ENCODE measurements at places on chromosomes 2 and 18.

DNA sequence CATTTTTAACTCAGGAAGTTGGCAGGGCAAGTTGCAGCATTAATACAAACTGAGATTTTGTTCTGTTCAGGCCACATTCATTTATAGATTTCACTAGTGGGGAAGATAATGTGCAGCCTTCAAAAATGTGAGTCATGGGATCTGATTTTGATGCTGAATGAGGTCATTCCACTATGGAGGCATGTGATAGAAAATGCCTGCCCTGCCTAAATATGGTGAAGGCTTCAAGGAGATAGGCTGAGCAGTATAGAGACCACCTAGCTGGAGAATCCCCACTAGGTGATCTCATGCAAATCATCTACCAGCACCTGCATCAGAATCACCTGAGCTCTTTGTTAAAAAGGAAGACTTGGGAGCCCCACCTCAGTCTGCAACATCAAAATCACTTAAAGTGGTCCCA, 43.7 kb downstream of the PAX3 start:
- no peak for DNase-seq

- no peak for DNase-seq
These were observed 109.6 kb downstream of the MEP1B start for GRCh38 chr18:32299484-32299883.

DNA sequence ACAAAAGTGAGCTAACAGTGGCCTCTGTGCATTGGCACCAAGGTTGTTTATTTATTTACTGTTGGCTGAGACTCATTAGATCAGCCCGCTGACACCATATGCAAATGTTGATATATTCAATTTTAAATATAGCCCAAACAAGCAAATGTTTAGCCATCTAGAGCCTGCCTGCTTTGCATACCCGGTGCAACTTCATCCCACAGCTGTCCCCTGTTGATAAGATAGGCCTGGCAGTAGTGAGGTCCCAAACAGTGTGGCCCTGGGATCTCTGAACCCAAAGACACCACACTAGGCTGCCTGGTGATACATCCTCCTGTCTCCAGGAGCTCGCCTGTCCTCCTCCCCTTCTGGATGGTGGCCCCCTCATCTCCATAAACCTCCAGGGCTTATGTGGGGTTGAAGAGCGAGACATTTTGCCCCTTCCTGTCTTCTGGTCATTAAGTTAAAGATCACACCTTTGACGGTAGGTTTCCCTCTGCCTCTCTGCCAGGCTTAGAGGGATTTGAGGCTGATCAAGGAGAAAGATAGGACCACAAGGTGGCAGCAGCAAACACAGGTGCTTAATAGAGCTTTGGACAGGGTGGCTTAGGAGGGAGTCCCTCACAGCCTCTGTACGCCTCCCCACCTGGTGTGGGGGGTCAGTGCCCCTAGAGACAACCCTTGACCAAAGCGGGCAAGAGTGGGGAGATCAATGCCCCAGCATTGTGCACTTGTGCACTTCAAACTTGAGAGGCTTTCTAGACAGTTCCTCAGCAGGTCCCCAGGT, 23.7 kb upstream of the MYO5B start:
- DNase-seq = no peak

GRCh38 chr2:20397811-20398447, 47.3 kb upstream of the PUM2 start:
- no peak for DNase-seq

- no peak for DNase-seq
These were observed 32.7 kb downstream of the APCDD1 start for GRCh38 chr18:10487154-10487553.

DNA sequence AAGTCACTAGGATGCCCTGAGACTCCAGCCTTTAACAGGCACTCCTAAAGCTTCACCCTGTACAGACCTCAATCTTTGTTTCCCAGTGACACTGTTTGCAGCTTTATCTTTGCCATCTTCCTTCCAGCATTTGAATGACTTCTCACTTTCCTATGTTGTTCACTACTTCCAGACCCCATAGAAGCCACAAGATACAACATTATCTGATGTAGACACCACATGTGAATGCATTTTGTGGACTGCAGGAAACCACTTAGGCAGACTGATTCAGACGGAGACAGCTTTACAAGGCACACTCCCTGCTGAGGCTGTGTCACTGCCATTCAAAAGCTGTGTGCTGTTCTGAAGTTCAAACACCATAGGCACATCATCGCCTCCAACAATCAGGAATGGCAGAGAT, 67.3 kb upstream of the SPATS2L start:
- no peak for DNase-seq

- no peak for DNase-seq
These were observed 181.3 kb downstream of the IKZF2 start for GRCh38 chr2:212970132-212970531.

DNA sequence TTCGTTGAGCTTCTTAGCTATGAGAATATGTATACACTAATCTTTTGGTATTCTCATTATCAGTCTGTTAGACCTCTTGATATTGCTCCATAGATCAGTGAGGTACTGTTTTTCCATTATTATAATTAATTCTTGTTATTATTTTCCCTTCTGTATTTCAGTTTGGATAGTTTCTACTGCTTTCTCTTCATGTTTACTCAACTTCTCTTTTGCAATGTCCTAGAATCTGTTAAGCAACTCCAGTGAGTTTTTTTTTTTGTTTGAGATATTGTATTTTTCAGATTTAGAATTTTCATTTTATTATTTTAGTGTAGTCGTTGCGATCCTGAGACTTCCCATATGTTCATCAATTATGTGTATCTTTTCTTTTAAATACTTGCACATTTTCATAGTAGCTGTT, 260.8 kb downstream of the SETBP1 start:
- DNase-seq = no peak

DNA sequence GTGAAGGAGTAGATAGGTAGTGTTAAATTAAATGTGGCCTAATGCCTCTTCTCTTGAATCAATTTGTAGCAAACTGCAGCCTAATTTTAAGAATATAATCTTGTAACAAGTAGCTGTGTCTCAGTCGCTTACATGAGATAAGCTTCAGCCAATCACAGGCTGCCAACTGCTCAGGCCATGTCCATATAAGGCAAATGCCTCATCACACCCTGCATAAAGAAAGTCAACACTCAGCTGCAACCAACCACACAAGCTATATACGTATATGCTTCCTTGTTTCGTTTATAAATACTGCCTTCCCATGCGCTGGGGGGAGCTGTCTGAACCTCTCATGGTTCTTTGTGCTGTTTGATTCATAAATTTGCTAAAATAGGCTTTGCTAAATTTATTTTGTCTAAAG, 476.3 kb downstream of the TRIB2 start:
- DNase-seq = no peak

DNA sequence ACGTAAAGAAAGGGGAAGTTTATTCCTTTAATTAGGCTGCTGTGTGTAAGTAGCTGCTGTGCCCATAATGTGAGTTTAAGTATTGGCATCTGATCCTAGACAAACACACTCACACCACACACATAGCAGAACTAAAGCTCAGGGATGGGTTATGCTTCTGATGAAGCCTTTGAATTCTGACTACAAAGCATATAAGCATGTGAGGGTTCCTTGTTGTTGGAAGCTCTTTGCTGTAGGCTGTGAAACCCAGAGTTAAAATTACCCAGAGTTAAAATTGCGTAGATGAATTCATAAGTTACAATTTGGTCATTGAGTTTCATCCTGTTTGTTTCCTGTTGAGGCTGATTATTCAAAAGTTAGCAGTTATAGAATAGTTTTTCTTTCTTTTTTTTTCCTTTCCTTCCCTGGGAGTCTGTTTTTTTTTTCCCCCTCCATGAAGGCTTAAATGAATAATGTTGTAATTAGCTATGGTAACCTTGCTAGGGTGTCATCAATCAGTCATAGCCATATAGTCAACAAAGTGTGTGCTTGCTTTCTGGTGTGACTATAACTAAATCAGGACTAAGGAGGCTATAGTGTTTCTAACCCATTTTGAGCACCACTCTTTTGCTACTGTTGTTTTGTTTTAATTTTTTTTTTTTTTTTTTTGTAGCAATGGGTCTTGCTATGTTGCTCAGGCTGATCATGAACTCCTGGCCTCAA, 426.1 kb downstream of the PARD3B start:
- no peak for DNase-seq

- DNase-seq = no peak
These were observed 4.2 kb upstream of the KLHL14 start for GRCh38 chr18:32777049-32777448.

- DNase-seq = no peak
These were observed 203.9 kb upstream of the TANK start for GRCh38 chr2:160956243-160956802.

DNA sequence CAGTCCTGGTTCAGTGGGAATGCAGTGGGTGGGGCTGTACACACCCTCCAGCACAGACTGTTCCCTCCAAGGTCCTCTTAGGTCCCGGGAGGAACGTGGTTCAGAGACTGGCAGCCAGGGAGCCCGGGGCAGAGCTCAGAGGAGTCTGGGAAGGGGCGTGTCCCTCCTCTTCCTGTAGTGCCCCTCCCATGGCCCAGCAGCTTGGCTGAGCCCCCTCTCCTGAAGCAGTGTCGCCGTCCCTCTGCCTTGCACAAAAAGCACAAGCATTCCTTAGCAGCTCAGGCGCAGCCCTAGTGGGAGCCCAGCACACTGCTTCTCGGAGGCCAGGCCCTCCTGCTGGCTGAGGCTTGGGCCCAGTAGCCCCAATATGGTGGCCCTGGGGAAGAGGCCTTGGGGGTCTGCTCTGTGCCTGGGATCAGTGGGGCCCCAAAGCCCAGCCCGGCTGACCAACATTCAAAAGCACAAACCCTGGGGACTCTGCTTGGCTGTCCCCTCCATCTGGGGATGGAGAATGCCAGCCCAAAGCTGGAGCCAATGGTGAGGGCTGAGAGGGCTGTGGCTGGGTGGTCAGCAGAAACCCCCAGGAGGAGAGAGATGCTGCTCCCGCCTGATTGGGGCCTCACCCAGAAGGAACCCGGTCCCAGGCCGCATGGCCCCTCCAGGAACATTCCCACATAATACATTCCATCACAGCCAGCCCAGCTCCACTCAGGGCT, 17.5 kb upstream of the FAHD2A start:
- no peak for DNase-seq

- DNase-seq = no peak
These were observed 4.0 kb downstream of the C2orf74 start for GRCh38 chr2:61165946-61166345.

DNA sequence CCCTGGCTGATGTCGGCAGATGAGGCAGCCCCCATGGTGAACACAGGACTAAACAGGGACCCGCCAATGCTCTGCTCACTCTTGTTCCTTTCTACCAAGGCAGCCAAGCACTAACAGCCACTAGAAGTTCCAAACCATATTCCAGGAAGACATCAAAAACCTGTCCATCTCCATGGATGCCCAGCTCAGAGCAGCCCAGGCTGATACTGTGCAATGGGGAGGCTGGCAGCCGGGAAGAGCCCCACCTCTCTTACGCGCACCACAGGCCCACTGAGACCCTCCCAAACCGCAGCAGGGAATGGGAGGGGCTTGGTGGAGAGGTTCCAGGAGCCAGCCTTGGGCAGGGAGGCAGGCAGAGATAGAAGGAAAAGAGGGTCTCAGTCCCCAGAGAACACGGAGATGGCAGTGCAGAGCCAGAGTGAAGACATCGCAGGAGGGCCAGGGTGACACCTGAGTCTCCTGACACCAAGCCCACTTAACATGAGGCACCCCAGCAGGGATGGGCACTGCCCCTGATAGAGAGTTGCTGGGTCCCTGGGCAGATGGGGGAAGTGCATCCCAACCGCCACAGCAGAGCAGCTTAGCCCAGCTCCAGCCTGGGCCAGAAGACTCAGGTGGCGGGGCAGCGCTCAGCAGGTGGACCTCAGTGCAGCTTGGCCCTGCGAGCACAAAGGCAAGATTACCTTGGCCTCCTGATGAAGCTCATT, 3.4 kb downstream of the HS6ST1 start:
- no peak for DNase-seq

DNA sequence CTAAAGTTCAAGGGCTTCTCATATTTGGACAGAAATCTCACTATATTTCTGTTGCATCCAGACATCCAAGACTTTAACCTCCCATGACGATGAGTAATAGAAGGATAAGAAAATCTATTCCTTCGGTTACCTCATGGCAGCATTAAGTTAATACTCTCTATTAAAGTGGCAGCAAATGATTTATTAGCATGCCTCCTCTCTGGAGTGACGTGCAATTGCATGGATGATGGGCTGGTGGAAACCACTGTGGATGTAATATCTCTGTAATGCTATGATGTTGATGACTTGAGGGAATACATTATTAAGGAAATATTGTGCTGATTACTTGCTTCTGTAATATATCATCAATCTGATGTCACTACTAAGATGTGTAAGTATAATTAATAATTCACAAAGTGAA, 336.8 kb downstream of the DSEL start:
- DNase-seq = no peak

DNA sequence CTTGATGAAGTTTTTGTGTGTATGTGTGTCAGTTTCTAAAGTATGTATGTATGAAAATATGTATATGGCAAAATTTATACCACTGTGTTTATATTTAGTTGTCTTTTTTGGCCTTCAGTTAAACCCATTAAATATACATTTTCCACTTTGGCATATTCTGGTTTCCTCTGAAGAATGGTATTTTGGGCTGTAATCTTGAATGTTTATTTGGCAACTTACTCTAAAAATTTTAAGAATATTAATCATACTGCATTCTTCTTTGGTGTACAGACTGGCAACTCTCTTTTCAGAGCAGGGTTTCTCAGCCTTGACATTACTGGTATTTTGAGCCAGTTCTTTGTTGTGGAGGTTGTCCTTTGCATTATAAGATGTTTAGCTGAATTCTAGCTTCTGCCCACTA, 27.9 kb upstream of the CCBE1 start:
- no peak for DNase-seq

DNA sequence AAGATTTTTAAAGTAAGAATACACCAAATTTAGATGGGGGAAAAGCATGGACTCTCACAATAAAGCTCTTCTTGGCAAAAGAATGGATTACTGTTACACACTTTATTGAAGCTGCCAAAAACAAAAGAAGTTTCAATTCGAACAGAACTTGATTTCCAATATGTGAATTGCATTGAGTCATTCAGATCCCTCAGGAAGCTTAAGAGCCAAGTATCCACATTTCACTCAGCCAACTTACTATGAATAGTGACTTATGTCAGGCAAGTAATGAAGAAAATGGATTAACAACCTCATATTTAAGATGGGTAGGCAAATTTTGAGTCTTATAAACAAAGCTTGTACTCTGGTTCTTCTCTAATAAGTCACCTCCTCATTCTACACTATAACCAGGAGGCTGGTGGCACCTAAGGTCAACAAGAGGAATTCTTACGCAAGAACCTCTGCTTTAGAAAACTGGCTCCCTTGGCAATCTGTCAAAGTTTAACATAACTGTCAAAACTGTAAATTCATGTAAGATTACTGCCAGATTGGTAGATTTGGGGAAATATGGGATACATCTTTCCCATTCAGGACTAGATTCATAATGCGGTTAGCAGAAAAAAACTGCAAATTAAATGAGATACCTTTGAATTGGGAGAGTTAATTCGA, 6.0 kb downstream of the HADHA start:
- no peak for DNase-seq
